ENCODE measurements at places on chromosomes 2 and 18.

- DNase-seq: no peak
Observed at GRCh38 chr2:71045865-71046548, 22.4 kb upstream of the NAGK start.

DNA sequence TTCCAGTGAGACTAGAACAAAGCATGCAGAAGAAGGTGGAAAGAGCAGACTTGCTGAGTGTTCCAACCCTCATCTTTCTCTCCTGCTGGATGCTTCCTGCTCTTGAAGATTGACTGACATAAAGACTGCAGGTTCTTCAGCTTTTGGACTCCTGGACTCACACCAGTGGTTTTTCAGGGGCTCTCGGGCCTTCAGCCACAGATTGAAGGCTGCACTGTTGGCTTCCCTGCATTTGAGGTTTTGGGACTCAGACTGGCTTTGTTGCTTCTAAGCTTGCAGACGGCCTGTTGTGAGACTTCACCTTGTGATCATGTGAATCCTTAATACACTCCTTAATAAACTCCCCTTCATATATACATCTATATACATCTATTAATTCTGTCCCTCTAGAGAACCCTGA lies 20.4 kb downstream of the VRK2 start:
- DNase-seq: no peak

- DNase-seq: no peak
Observed at GRCh38 chr2:45067859-45068570, 58.8 kb upstream of the SIX2 start.

- DNase-seq: no peak
Observed at GRCh38 chr18:41490861-41491260, 464.2 kb upstream of the PIK3C3 start.

GRCh38 chr2:61017556-61018317 lies at the start of the genes PEX13 and PUS10:
Gene PEX13, plus strand, starts transcription at chr2:61017720. Its CDS starts 40 bp downstream, at chr2:61017760.
Gene PUS10, minus strand, starts transcription at chr2:61018255. Its CDS starts 6,365 bp downstream, at chr2:61011890.
- peak; percentile 67 for DNase-seq

GRCh38 chr2:239691720-239692119 lies 290.9 kb upstream of the HDAC4 start:
- DNase-seq: no peak

DNA sequence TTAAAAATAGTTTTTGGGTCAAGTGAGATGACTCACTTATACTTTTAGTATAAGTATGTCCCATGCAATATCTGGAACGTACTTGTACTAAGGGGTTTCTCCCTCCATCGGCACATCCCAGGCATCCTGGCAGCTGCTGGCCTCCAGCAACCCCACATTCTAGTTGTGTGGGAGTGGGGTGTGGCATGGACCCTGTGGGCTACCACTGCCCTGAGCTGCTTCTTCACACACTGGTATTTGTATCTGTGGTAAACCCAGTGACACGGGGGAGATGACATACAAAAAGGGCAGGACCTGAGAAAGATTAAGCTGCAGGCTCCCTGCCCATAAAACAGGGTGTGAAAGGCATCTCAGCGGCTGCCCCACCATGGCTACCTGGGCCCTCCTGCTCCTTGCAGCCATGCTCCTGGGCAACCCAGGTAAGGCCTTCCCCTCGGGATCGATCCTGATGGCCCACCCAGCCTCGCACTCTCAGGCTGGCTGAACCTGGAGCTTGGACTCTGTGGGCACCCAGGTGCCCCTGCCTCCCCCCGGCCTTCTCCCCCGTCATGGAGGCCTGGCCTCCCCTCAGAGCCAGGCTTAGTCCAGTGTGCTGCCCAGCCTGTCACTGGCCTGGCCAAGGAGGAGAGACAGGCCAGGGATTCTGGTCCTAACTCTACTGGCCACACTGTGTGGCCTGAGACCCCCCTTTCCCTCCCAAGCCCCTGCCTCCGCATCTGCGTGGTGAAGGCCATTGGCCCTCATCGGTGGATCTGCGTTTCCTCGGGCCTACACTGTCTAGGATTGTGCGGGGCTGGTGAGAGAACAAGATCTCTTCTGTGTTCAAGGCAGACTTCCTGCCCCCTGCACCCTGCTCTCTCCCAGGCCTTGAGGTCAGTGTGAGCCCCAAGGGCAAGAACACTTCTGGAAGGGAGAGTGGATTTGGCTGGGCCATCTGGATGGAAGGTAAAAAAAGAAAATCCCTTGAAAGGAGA lies at the start of gene GNLY:
GNLY (plus strand) TSS at position 307 of the 974 bp plus-strand sequence; CDS start at position 368, 61 bp downstream.
- no peak for DNase-seq

DNA sequence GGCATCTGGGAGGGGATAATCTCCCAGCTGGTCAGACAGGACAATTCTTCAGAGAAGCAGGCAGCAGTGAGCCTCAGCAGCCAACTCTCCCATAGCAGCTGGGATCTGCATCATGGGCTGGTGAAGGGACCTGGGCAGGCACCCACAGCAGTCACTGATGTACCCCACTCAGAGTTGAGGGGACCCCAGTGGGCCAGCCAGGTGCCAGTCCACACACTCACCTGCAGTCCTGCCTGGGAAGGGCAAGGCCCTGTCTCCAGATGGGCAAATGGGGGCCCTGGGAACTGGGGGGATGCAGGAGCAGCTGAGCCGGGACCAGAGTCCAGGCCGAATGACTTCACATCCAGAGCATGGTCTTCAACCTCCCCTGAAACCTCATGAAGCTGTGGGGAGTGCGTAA lies 170.4 kb downstream of the ZFP36L2 start:
- no peak for DNase-seq

GRCh38 chr2:124816007-124816406 lies 790.9 kb downstream of the CNTNAP5 start:
- no peak for DNase-seq

GRCh38 chr18:45829855-45830254 lies 4.4 kb downstream of the SIGLEC15 start:
- DNase-seq: no peak

GRCh38 chr2:109299536-109299935 lies 170.5 kb downstream of the SH3RF3 start:
- no peak for DNase-seq

- no peak for DNase-seq
Observed at GRCh38 chr2:220695397-220696279, 876.5 kb downstream of the EPHA4 start.

GRCh38 chr2:149720615-149721014 lies 133.0 kb upstream of the MMADHC start:
- DNase-seq: no peak

DNA sequence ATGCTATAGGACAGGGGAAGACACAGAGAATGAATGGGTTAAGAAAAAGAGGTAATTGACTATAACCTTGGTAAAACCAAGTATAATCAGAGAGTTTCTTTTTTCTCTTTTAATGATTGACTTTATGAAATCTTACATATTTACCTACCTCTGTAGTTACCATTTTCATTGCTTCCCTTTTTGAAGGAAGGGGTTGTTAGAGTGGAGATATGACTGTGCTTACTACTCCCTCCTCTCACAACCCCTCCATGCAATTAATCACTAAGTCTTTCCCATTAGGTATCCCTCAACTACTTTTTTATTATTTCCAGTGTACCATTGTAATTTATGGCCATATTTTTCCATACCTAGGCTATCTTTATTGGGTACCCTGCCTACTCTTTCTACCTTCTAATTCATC lies 71.4 kb downstream of the WDR7 start:
- DNase-seq: no peak

- DNase-seq: no peak
Observed at GRCh38 chr2:180542511-180542910, 437.9 kb upstream of the UBE2E3 start.

- DNase-seq: no peak
Observed at GRCh38 chr2:223219872-223220657, 168.1 kb downstream of the KCNE4 start.

- DNase-seq: peak; percentile 12
Observed at GRCh38 chr18:49921318-49921985, 108.1 kb upstream of the ACAA2 start.

- peak; percentile 72 for DNase-seq
Observed at GRCh38 chr2:158202161-158202815, 100.6 kb downstream of the UPP2 start.

- DNase-seq: no peak
Observed at GRCh38 chr2:119469661-119470297, 38.1 kb downstream of the TMEM37 start.

- no peak for DNase-seq
Observed at GRCh38 chr2:235834781-235835180, 333.4 kb downstream of the GBX2 start.

GRCh38 chr2:141911485-141912066 lies 219.2 kb downstream of the LRP1B start:
- DNase-seq: no peak

DNA sequence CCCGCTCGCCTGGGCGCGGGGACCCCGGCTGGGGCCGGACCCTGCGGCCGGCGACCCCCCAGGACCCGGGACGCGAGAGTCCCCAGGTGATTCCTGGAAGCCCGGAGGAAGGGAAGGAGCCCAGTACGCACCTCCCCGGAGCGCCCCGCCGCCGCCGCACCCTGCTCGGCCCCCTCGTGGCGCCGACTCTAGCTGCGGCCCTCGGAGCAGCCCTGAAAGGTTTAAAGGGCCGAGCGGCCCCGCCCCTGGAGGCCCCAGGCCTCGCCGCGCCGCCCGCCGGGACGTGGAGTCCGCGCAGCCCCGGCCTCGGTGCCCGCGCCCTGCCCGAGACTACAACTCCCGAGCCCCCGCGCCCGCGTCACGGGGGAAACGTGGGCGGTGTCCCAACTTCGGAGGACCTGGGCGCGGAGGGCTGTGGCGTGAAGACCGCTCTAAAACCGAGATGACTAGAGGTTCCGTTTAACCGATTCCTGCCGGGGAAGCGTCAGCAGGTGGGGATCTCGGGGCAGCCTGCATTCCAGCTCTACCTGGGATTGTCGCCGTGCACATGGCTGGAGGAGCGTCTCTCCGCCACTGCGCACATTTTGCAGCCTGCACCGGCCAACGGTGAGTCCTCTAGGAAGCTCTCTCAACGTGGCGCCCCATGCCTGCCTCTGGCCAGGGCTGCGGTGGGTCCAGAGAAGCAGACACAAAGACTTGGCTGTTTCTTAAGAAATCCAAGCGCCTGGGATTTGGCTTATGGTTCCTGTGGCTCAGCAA lies at the start of gene TMEM150A:
TMEM150A (minus strand) TSS at position 223 of the 759 bp plus-strand sequence. CDS start 750 bp downstream, outside the sequence.
- DNase-seq: peak; percentile 81

DNA sequence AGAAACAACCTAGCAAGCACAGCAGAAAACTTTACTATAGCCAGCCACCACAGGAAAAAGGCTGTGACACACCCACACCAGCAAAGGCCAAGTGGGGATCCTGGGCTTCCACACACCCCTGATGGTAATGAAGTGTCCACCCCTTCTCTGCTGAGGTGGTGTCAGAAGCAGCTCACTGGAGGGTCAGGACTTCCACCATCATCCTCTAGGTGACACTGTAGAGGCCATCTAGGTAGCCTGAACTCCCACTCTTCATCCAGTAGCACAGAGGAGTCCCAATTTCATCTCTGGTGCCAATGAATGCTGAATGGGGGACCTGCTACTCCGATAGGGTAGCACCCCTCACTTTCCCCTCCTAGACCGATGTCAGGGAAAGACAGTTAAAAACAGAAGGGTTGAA lies 1544.4 kb downstream of the LRP1B start:
- DNase-seq: peak; percentile 13

DNA sequence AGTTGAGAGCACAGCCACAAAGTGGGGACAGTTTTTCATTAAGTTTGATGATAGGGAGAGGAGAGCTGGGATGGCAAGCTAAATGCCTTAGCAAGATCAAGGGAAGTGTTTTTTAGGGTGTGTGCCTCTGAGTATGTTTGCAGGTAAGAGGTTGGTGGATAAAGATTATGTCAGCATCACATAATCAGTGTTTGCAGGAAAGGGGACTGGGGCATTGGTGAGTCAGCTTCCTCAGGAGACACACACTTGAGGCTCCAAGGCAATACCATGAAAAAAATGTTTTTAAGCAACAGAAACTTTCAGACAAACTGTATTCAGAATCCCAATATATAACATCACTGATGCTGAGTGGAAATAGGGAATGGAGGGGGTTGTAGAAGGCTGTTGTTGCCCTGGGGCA lies 25.4 kb upstream of the DTNB start:
- DNase-seq: no peak

GRCh38 chr2:23803965-23804542 lies 122.9 kb downstream of the ATAD2B start:
- no peak for DNase-seq

- no peak for DNase-seq
Observed at GRCh38 chr2:57330447-57330846, 716.2 kb upstream of the VRK2 start.

Measured in COLO829 (cell line).